ENCODE measurements at places on chromosomes 7 and 10.
A peak's percentile ranks its signal among the peaks of the same experiment; 100 is the strongest.

DNA sequence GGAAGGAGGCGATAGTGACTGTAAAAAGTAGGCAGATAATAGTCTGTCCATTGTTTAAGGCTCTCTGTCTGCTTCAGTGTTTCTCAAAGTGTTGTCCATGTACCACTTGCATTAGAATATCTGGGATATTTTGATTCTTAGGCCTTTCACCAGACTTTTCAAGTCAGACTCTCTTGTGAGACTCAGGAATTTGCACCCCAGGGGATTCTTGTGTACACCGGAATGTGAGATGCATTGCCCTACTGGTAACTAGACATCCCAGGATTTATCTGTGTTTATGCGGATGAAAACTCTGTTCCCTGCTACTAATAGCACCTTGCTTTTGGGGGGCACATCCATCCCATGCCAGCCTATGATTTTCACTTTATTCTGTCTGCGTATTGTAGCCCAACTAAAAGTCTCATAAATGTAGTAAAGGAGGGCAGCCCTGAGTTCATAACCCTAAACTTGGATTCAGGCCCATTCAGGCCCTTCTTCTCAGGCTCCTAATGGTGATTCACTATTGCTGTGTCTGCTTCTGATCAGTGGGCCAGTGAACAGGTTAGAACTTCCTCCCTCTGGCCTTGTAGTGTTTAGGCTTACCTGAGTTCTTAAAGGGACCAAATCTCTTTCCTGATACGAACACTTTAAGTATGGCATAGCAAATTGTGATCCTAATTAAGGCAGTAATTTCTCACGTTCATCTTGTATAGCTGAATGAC is 71.8 kb upstream of the RPA3 start:
- DNase-seq = no peak

DNA sequence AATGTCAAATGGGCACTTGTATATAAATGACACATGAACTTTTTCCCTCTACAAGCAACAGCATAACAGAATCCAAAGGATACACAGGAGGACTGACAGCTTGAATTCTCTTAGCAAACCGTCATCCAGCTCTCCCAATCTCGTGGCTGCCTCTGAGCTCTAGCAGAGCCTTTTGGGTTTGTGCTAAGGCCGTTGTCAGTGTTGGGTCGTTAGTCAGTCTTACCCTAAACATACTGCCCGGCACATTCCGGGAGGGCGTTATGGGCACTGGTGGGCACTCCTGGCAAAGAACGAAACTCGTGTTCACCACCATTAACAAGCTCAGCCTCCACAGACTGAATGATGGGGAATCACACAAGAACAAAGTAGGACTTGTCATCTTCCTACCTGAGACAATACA is 19.6 kb upstream of the ENO4 start:
- DNase-seq = no peak

DNA sequence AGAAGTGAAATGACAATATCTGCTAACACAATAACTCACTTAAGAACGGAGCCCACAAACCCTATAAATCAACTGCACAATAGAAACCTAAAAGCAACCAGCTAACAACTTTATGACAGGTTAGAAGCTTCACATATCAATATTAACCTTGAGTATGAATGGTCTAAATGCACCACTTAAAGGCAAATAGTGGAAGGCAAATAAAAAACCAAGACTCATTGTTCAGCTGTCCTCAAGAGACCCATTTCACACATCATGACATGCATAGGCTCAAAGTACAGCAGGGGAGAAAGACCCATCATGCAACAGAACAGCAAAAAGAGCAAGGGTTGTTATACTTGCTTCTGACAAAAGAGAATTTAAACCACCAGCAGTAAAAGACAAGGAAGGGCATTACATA is 46.8 kb downstream of the CDC14C start:
- DNase-seq = no peak

- no peak for DNase-seq
Measured at GRCh38 chr10:82310839-82311238, 435.8 kb downstream of the NRG3 start.

- DNase-seq = no peak
Measured at GRCh38 chr10:100744987-100745881, at the start of gene PAX2. Gene PAX2, plus strand, starts transcription at chr10:100745582. Its CDS starts 679 bp downstream, at chr10:100746261.

DNA sequence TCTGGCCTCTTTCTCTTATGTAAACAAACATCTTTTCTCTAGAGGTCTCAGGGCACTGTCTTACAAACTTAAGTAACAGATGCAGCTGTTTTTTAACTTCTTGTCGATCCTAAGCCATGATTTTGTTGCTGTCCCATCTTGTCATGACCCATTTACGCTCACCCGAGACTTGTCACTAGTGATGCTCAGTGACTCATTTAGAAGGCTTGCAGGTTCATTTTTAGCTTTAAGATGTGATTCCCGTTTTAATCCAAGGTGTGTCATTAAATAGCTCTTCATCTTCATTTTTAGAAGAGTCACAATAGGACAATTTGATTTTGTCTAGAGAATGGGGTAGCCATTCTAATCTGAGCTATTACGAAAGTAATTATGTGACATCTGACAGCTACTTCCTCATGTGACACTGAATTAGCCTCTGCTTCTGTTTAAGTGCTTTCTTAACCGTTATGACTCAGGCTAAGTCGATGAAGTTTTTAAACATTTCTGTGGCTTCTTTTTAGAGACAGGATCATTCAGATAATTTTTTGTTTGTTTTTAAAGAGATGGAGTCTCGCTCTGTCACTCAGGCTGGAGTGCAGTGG is 42.7 kb downstream of the SPDYE5 start:
- no peak for DNase-seq

GRCh38 chr10:62025901-62026879 is 124.7 kb downstream of the ARID5B start:
- no peak for DNase-seq

- no peak for DNase-seq
Measured at GRCh38 chr10:95451150-95451549, 110.0 kb downstream of the SORBS1 start.

DNA sequence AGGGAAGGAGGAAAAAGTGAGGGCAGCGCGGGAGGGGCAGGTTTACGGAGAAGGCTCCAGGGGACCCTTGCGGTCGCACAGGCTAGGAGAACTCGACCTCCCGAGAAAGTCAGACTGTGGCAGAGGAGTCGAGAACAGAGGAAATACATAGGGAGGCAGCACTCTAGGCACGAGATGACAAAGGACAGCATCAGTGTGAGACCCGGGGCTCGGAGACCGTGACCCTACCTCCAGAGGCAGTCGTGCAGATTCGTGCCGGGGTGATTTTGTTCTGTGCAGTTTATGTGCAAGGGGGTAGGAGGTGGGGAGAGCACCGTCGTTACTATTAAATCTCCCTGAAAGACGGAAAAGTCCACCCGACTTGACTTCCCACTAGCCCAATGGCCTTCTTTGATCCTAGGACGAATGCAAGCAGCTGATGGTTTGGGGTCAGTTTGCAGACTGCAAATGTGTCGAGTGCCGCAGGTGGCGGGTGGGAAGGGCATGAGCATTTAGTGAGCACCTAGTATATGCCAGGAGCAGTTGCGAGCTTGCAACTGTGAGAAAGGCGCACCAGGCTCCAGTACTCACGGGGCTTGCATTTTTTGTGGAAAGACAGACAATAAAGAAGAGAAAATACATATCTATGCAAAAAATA is 674 bp upstream of the OSBPL3 start:
- peak; percentile 58 for DNase-seq

DNA sequence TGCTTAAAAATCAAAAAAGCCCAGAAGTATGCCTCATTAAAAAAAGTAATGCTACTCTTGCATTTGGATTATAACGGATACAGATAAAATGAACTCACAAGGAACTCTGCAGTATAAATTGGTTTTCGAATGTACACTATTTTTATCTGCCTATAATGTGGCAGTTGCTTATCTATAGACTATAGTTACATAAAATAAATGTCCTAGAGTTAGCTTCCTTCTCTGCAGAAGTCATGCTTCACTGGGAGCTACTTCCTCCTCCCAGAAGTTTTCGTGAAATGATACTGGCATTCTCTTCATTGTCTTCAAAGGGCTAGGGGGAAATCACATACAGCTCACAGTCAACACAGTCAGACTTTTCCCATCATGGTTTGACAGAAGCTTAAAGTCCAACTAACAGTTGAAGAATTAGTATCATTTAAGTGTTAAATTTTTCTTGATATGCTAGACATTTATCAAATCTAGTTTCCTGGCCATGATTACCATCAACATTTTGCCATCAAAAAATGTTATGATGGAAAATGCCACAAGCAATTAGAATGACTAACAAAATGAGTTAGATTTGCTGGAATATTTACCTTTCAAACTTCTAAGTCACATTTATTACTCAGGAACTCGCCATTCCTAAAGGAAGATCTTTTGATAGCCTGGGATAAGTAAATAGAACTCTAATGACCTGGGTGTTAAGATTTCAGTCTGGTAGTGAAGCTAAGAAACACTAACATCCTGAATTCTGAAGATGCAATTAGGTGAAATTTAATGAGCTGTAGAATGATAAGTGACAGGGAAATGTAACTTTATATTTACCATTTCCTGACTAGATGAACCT is 87.3 kb upstream of the TRIL start:
- DNase-seq = no peak

DNA sequence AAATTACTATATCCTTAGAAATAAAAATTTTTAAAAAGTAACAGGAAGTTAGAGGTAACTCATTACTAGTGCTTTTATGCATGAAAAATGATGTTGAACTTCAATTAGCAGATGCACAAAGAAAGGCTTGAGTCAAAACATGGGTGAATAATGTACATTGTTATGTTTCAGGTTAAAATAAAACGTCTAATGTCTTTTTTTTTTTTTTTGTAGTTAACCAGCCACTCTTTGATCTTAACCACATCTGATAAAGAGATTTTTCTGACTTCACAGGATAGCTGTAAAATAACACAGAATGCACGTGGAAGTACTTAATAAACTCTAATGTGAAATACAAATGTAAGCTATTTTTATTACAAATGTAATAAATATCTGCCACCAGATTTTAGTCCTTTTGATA is 61.7 kb downstream of the GSAP start:
- DNase-seq = no peak

- DNase-seq = no peak
Measured at GRCh38 chr7:142272841-142273240, 15.0 kb upstream of the PRSS58 start.

DNA sequence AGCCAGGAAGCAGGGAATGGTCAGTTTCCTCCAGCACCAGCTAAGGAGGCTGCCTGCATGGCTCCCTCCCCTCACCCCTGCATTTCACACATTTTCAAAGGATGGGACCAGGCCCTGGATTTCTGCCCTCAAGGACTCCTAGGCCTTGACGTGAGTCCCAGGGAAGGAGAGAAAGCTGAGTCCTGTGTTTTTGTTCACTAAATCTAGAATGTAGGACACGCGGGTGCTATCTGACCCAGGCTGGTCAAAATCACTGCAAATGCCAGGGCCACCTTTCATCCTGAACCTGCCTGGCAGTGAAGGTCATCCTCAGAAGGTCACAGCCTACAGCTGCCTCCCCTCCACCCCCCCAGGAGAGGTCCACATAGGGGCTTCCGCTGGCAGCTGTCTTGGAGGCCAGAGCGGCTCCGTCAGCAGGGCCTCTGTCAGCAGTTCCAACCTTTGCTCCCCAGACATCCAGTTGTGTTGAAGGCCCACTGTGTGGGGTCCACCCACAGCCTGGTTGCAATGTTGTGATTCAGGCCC is 18.0 kb downstream of the RHBDD2 start:
- no peak for DNase-seq

GRCh38 chr10:11197266-11197712 is 179.6 kb downstream of the CELF2 start:
- DNase-seq = no peak

DNA sequence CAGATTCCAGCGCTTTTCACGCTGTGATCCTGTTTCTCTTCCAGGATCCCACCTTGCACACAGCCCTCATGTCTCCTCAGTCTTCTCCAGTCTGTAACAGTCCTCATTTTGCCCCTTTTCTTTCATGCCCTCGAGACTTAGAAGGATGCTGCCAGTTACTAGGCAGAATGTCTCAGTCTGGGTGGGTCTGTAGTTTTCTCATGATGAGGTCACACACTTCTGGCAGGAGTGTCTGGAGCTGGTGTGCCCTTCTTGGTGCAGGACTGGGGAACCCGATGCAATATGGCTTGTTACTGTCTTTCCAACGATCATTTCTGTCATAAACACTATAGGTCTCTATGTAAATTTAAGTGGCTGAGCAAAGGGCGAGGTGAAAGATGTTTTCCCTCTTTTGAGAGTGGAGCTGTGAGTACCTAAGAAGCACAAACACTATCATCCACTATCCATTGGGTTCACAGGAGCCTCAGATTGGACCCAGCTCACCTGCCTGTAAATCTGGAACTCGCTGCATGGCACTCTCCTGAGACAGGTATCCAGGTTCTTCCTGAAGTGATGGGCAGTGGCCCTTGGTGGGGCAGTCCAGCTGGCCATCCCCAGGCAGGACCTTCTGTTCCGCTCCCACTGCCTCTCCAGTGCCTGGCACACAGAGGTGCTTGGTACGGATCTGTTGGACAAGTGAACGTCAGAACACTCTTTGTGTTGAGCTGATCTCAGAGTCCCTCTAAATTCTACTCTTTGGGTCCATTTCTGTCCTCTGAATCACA is 64.3 kb upstream of the ZNF32 start:
- DNase-seq = no peak

GRCh38 chr7:157138101-157138423 is 664 bp upstream of the UBE3C start:
- no peak for DNase-seq

DNA sequence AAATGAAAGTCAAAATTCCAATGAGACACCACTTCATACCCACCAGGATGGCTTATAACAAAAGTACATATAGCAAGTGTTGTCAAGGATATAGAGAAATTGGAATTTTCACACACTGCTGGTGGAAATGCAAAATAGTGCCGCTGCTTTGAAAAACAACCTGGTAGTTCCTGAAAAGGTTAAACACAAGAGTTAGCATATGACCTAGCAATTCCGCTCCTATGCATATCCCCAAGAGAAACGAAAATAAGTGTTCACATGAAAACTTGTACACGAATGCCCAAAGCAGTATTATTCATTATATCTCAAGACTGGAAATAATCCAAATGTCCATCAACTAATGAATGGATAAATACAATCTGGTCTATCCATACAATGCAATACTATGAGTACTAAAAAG is 14.8 kb downstream of the IDE start:
- DNase-seq = no peak

DNA sequence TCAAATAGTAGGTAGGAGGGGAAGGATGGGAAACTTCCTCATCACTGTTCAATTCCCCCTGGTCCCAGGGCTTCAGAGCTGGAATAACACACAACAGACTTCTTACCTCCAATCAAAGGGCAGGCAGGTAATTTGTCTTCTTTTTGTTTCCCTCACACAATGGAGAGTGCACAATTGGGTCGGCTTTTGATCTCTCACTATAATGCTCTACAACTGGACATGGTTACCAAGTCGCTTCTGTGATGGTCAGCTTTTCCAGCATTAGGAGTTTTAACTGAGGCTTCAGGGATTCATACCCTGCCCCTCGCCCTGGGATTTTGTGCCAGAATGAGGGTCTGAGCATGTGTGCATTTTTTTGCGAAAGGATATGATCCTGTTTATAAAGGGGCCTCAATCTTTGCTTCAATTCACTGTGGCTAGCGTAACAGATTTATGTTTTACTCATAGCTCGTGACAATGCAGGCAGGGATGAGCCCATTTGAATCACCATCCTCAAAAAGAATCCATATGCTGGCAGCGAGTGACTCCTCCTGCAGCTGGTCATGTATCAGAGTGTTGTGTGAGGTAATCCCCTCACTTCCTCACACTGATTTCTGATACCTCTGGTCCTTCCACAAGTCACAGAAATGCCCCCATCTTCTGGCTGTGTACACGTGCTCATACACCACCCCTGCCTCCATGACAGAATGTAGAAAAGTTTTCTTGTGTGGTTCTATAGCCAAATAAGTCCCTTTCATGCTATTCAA is 189.6 kb downstream of the CTTNBP2 start:
- no peak for DNase-seq

GRCh38 chr10:79335470-79336235 is 11.6 kb upstream of the PPIF start:
- no peak for DNase-seq

GRCh38 chr7:32559480-32559879 is 64.2 kb downstream of the AVL9 start:
- DNase-seq = no peak

All from stimulated activated naive CD4-positive, alpha-beta T cell treated with Interleukin-2 at 50 U/mL for 16 hours (primary cell).